ENCODE measurements at places on chromosomes 4 and X.

GRCh38 chrX:114152801-114153200, 431.1 kb upstream of the HTR2C start:
- DNase-seq: no peak

DNA sequence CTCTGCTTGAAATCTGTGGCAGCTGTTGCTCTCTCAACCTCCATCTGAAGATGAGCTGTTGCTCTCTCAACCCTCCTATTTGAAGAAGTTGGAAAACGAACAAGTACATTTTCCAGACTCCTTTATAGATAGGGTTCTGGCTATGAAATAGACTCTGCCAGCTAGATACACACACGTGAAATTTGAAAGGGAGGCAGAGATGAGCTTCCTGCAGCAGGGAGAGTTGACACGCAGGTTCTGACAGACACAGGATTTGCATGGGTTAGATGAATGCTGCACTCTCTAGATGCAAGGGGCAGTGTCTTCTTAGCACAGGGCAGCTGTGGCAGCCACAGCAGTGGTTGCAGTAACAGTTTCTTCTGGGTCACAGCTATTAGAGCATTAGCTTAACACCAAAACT, 8.0 kb upstream of the PYURF start:
- DNase-seq: no peak

- no peak for DNase-seq
Observed at GRCh38 chr4:129145222-129145730, 49.3 kb downstream of the C4orf33 start.

GRCh38 chr4:87419578-87420249, 2.7 kb upstream of the NUDT9 start:
- no peak for DNase-seq

DNA sequence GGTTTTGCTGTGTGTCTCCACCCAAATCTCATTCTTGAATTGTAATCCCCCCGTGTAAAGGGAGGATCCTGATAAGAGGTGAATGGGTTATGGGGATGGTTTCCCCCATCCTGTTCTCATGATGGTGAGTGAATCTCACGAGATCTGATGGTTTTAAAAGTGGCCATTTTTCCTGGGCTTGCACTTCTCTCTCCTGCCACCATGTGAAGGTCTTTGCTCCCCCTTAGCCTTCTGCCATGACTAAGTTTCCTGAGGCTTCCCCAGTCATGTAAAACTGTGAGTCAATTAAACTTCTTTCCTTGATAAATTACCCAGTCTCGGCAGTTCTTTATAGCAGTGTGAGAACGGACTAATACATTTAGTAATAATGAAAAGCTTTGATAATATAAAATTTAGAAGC, 46.9 kb downstream of the ANTXR2 start:
- DNase-seq: no peak

GRCh38 chr4:124209211-124209610, 503.3 kb downstream of the ANKRD50 start:
- DNase-seq: no peak

GRCh38 chrX:2627272-2627867, 63.7 kb upstream of the CD99 start:
- no peak for DNase-seq

DNA sequence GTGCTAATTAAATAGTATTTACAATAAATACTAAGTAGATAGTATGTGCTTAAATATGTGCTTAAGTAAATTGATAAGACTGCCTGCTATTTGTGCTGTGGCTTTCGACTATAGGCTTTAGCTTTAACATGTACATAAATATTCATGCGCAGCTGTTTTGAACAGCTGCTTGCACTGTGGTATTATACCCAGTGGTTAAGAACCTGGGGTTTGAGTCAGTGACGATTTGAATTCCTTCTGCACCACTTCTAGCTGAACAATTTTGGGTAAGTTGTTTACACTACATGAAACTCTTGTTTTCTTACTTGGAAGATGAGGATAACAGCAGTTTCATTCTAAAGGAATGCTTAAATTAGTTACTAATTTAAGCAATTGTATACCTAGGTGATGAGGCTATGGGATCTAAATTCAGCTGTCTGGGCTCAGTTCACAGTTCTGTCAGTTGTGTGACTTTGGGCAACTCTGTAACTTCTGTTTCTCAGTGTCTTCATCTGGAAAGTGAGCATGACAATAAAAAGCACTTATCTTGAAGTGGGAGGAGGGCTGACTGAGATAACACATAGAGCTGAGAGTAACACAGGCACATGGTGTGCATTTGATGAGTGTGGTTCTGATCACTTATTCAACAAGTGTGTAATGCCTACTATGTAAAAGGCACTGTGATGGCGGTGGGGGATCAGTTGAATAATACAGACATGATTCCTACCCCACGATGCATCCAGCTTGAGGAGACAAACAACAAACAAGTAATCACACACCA, 37.0 kb downstream of the HPGDS start:
- no peak for DNase-seq

DNA sequence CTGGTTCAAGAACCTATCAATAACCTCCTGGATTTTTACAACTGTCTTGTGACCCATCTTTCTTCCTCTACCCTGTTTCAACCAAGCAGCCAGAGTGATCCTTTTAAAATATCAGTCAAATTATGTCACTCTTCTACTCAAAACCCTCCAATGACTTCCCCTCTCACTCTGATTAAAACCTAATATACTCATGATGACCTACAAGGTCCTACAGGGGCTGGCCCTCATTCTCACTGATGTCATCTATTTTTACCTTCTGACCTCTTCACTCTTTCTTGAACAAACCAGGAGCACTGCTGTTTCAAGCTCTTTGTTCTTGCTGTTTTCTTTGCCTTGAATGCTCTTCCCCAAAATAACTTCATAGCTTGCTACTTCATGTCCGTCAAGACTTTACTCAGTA, 48.5 kb downstream of the ARHGEF38 start:
- no peak for DNase-seq

DNA sequence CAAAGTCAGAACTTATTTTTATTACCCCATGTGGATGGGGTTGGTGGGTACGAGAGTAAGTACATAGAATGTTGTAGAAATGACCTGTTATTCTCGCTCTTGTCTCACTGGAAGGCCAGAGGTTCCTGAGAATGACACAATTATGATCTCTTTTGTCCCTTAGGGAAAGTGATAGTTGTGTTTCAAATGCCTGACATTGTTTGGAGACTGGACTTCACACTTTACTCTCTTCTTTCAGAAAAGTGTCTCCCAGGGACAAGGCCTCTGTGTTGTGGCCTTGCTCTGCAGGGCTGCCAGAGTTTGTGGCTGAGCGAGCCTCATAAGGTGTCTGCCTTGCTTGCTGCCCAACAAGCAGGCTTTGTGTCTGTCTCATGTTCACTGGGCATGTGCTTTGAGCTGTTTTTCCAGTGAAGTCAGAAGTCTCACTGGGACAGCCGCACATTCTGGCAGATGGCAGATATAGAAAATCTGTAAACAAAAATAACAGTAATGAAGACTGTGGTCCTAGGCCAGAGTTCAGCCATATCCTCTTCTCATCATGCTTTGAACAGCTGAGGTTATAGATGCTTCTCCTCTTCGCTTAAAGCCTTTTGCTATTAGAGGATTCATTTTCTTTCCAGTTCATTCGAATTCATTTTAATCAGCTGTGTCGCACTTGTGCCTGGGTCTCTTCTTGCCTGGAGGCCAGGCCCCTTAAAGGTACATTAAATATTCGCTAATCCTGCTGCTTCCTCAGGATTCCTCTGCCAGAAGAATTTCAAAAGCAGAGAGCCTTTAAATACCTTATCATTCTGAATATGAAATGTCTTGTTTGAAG, 14.4 kb downstream of the PPEF1 start:
- DNase-seq: no peak

DNA sequence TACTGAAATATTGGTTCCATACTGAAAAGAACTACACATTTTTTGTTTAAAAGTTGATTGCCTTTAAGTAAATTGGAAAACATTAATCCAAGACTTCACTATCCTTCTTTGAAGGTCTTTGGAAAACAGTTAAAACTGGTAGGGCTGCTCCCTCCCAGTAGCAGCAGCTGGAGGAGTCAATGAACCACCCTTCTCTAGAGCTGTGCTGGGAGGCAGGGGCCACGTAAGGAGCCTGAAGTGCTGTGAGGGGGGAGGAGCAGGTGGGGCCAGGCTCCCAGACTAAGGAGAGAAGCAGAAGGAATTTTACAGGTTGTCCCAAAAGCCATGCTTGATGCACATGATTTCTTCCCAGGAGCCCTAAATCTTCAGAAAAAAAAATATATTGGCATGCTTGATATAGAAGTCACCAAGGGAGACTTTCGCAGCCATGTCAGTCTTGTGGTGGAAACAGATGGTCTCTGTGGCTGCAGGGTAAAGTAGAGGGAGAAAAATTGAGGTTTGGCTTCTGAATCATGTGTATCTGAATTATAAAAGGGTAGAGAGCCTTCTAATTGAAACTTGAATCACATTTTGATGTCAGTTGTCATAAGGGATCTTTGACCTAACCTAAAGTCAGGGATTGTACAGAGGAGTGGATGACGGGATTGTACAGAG, 673.2 kb upstream of the FRG1 start:
- no peak for DNase-seq

DNA sequence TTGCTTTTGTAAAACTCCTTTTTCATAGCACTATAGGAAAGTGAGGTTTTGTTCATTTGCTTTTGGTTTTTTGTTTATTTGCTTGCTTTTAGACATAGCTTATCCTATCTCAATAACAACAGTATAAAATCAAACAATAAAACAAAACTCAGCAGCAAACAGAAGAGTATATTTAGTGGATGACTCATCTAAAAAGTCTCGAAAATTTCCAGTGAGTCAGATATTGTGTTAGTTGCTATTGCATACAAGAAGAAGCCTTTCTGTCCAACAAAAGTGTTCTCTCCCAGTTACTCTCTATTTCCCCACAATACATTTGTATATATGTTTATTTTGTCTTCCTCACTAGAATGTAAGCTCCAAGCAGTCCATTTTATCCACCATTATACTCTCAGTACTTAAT, 36.0 kb upstream of the NPNT start:
- DNase-seq: peak; percentile 30

DNA sequence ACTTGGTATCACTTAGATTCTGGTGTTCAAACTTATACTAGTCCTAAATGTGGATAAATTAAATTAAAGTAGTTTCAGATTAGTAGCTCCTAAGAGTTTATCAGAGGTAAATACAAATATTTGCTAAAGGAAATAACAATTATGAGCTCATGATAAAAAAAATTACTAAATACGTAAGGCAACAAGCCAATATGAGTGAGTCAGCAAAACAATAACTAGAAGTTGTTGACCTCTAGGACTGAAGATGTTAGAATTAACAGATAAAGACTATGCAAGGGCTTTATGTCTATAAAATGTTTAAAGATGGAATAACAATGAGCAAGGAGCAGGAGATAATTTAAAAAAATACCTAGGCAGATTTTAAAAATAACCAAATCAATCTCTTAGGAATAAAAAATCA, 195.8 kb downstream of the CLCN4 start:
- DNase-seq: no peak

DNA sequence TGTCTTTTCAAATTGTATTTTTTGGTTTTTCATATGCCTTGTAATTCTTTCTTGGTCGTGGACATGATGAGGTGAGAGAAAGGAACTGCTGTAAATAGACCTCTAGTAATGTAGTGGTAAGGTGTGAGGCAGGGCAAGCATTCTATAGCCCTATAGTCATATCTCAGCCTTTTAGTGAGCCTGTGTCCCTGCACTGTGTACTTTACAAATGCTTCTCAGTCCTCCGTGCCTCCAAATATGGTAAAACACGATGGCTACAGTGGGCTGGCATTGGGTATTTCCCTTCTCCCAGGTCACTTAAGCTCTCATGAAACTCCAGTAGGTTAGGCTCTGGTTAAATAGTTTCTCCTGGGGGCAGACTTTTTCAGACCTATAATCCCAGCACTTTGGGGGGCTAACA, 57.9 kb upstream of the PLS3 start:
- no peak for DNase-seq

DNA sequence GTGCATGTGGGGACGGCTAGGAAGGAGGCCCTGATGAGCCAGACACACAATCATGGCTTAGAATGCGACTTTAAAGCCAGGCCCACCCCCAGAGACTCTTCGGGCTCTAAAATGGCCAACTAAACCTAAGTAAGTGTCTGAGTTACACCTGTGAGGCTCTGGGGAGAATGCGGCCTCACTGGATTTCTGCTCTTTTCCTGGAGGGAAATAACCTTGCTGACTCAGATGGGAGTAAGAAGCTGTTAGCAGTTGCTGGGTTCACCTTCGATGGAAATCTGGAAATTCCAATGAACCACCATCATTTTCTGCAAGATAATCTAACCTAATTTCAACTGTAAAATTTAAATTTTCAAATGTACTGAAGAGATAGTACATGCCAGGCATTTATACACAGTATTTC, 97.6 kb upstream of the MAML3 start:
- DNase-seq: no peak

GRCh38 chr4:129623233-129623875, 527.4 kb downstream of the C4orf33 start:
- DNase-seq: no peak

GRCh38 chrX:132016628-132017430, 6.3 kb upstream of the STK26 start:
- no peak for DNase-seq

GRCh38 chrX:136679531-136679930, 31.6 kb downstream of the CD40LG start:
- DNase-seq: no peak

DNA sequence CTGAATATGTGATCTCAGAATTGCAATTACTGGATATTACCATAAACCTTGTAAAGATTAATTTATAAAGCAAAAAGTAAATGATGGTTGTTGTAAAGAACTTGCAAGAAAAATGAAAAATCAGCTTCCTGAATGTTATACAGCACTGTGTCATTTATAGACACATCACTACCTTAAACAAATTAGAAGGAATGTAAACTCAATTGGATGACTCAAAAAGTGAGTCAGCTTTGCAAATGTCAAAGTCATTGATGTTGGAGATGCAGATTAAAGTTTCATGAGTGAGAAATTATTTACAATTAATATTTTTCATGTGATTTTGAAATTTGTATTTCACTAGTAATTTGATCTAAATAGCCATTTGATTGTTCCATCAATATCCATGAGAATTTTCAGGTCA, 193.2 kb downstream of the RAPGEF2 start:
- DNase-seq: peak; percentile 63

- DNase-seq: no peak
Observed at GRCh38 chr4:12987284-12987683, 496.9 kb downstream of the RAB28 start.

- peak; percentile 59 for DNase-seq
Observed at GRCh38 chr4:142353149-142353738, 492.9 kb downstream of the INPP4B start.

GRCh38 chr4:92163348-92163747, 140.4 kb upstream of the GRID2 start:
- DNase-seq: no peak

GRCh38 chr4:129232589-129233337, 136.8 kb downstream of the C4orf33 start:
- no peak for DNase-seq

- DNase-seq: no peak
Observed at GRCh38 chr4:136528131-136528530, 1004.2 kb downstream of the PCDH18 start.

DNA sequence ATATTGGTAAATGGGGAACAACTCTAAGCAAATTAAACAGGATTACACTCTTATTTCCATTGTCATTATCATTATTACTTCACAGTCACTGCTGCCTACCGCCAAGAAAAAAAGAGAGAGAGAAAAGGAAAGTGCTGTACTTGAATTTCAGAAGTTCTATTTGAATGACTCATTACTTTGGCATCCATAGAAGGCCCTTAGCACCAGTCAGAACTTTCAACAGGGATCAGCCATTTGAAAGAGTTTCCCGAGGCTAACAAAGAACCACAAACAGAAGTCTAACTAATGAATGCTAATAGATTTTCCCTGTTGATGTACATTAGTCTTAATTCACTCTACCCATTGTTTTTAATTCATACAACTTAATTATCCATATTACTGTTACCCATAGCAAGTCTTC, 116.3 kb downstream of the SHROOM4 start:
- no peak for DNase-seq
